ENCODE measurements at places on chromosomes 2 and 18.

- no peak for DNase-seq
These were observed 77.1 kb upstream of the CTAGE1 start for GRCh38 chr18:22494771-22495170.

DNA sequence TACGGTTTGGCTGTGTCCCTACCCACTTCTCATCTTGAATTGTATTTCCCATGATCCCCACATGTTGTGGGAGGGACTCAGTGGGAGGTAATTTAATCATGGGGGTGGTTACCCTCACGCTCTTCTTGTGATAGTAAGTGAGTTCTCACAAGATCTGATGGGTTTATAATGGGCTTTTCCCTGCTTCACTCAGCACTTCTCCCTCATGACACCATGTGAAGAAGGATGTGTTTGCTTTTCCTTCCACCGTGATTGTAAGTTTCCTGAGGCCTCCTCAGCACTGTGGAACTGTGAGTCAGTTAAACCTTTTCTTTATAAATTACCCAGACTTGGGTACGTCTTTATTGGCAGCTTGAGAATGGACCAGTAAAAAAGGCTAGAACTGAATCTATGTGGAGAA, 750.0 kb upstream of the ID2 start:
- DNase-seq, result no peak

- DNase-seq, result no peak
These were observed 67.6 kb downstream of the NEURL3 start for GRCh38 chr2:96437512-96437911.

DNA sequence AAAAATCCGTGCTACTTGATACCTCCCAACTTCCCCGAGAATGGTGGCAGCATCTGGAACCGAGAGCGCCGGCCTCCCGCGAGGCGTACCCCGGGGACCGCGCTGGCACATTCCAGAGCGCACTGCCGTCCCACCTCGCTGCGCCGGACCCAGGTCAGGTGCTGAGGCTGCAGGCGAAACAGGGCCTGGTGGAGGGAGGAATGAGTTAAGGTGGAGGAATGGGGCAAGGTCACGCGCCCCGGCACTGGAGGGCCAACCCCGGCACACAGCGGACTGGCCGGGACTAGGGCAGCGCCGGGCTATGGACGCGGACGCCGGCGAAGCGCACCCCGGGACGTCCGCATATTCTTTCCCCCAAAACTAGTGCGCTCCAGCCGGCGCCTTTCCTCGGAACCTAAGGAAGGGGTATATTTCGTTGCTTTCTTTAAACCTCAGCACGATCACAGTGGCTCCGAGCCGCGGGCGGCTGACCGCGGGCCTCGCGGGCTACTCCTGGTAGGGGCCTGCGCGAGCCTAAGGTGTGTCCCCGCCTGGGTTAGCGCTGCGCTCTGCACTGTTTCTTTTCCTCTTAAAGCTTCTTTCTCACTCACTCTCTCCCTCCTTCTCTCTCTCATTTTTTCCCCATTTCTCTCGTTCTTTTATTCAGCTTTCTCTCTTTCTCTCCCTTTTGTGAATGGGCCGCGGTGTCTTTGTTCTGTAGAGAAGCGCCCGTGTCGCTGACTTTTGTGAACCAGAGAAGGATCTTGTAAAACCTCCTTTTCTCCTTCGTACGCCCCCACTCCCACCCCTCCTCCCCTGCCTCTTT, 2.1 kb upstream of the OTX1 start:
- DNase-seq, result no peak

GRCh38 chr2:241762933-241763369, 13.7 kb upstream of the GAL3ST2 start:
- DNase-seq, result peak; percentile 70
